ENCODE measurements at places on chromosomes 6 and 20.
A peak's percentile ranks its signal among the peaks of the same experiment; 100 is the strongest.

GRCh38 chr20:24016607-24017457, 28.3 kb upstream of the GGTLC1 start:
- no peak for DNase-seq

- no peak for DNase-seq
Observed at GRCh38 chr6:44659726-44660125, 272.2 kb downstream of the CDC5L start.

DNA sequence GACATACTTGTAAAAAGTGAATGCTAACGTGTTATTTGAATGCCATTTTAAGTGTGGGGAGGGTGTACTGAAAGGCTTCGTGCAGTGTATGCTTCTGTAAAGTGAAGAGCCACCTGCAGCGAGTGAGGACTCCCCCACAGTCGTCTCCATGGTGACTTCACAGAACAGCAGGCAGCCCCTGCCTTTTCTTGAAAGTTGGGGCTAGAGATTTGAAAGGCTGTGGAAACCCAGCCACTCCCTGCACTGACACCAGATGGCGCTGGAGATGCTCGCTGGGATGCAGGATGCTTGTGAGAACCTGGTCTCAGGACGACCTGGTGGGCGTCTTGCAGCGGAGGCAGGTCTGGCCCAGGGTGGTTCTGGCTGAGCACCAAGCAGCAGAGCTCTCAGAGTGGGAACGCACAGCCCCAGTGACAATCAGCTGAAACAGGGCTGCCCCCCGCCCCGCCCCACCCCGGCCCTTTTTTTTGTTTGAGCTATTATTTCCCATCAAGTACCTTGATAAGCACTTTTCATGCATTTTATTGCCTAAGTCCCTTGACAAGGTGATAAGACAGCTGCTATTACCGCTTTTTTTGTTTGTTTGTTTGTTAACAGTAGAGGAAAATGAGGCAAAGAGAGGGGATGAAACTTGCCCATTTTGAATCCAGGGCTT, 150.3 kb downstream of the SYCP2 start:
- peak; percentile 9 for DNase-seq

DNA sequence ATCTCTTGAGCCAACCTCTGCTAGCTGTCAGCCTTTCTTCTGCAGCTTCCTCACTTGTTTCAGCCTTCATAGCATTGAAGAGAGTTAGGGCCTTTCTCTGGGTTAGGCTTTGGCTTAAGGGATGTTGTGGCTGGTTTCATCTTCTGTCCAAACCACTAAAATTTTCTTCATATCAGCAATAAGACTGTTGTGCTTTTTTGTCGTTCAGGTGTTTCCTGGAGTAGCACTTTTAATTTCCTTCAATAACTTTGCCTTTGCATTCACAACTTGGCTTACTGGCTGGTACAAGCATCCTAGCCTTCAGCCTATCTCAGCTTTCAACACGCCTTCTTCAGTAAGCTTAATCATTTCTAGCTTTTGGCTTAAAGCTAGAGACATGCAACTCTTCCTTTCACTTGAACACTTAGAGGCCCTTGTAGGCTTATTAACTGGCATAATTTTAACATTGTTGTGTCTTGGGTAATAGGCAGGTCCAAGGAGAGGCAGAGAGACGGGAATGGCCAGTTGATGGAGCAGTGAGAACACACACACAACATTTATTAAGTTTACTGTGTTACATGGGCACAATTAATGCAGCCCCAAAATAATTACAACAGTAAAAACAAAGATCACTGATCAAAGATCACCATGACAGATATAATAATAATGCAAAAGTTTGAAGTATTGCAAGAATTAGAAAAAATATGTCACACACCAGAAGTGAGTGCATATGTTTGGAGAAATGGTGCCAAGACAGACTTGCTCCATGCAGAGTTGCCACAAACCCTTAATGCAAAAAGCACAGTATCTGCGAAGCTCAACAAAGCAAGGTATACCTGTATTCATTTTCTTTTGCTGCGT, 98.6 kb downstream of the HIVEP1 start:
- DNase-seq = no peak

DNA sequence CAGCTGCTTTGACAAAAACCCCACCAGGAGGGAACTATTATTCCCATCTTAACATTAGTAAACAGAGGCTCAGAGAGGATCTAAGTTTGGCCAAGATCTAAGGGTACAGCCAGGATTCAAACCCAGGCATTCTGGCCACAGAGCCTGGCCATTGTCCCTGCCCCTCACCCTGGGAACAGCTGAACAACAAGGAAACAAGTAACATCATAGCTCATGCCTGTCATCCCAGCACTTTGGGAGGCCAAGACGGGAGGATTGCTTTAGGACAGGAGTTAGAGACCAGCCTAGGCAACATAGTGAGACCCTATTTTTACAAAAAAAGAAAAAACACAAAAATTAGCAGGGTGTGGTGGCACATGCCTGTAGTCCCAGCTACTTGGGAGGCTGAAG, 27.5 kb downstream of the TOX2 start:
- DNase-seq = no peak

- DNase-seq = no peak
Observed at GRCh38 chr6:100468016-100468622, 3.4 kb upstream of the SIM1 start.

- peak; percentile 28 for DNase-seq
Observed at GRCh38 chr6:108781419-108782100, 66.7 kb upstream of the ARMC2 start.

- no peak for DNase-seq
Observed at GRCh38 chr6:8543714-8544113, 108.4 kb upstream of the SLC35B3 start.

DNA sequence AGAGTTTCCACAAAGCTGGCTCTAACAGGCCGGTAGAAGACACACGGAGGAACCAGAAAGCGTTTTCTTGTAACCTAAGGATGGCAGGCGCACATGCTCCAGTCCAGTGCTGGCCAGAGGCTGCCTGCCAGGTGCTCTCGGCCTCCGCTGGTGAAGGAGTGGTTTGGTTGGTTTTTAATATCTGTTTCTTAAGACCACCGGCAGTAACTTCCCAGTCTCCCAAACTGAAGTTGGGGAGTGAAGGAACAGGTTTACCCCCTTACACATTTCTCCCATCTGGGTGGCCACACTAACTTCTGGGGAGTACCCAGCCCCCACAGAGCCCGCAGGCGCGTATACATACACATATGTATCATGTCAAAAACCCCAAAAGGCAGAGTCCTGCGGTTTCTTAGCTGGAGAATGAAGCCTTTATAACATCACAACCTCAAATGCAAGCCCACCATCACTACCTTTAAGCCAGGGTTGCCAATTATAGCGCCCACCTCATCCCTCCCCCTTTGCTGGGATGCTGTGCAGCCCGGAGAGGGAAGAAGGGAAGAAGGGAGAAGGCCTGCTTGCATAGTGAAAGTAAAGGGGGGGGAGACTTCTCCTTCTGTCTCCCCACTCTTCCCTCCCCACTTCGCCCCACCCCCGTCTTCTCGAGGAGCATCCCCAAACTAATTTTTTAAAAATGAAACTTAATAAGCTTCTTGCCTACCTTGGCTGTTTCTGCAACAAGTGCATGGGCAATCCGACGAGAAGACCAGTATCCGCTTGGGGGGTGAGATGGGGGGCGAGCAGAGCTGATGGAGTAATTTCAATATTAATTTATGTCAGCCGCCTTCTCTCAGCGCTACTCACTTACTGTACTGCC, 1.0 kb downstream of the TRERF1 start:
- peak; percentile 37 for DNase-seq

DNA sequence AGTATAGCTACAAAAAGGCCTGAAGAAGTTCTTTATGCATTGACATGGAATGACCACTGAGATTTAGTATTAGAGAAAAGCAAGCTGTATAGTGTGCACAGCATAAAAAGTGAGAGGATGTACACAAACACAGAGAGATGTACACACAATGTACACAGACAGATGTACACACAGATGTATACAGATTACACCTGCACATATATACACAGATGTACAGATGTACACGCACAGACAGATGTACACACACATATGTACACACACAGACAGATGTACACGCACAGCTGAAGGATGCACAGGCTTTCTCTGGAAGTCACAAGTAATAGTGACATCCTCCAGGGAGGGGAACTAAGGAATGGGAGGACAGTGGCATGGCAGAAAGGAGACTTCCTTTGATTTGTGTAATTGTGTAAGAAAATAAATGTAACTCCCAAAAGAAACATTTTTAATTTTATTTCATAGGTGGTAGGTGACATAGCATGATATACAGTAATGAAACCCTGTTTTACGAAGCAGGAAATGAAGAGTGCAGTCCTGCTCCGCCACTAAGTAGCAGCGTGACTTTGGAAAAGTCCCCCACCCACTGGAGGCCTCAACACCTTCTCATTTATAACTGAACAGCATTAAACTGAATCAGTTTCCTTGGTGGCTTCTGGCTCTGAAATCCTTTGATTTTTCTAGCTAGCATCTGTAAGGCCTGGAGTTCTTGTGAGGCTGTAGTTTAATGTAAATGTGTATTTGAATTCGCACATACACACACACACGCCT, 14.1 kb downstream of the NFATC2 start:
- DNase-seq = no peak

GRCh38 chr6:1527073-1527457, 82.7 kb upstream of the FOXC1 start:
- DNase-seq = peak; percentile 57

DNA sequence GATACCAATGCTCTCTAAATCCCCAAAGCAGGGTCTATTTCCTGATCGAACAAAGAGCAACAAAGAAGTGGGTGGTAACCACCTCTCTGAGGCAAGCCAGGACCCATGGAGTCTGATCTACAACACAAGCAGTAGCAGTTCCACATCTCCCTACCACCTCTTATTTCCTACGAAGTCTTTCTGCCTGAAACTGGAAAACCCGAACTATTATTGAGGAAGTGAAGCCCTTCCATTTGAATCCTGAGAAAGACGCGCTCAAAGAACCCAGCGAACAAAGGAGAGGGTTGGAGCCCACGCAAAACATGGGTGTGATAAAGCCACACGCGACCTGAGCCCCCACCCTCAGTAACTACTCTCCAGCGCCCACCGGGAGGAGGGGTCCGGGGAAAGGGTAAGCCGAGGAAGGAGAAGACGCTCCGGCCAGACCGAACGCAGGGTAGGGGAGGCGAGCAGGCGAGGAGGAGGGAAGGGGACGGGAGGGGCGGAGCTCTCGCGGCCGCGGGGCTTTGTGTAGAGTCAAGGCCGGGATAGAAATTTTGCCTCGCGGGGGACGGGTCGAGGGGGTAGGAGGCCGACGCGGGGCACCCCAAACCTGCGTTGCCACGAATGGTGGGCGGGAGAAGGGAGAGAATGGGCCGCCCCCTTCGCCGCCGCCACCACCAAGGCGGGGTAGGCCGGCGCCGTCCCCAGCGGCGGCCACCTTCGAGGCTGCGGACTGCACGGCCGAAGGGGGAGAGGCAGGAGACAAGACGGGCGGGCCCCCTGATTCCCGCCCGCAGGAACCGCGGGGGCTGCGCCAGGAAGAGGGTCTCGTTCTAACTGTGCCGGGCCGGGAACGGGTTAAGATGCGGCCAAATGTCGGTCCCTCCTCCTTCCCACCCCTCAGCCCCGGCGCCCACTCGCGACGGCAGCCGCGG, 802 bp downstream of the HDAC2 start:
- peak; percentile 33 for DNase-seq

DNA sequence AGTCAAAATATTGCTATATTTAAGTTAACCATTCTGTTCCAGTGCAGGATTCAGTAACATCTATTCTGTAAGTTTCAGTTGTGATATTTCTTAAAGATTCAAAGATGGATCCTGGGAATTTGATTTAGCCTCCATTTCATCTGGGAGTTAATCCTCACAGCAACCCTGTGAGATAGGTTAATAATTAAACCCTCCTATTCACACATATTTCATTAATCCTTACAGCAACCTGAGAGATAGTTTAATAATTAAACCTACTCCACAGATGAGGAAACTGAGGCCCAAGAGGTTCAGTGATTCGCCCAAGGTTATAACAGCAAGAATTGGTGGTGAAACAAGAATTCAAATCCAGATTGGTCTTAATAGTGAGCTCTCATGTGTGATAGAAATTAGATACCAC, 10.9 kb upstream of the ZBTB2 start:
- no peak for DNase-seq

DNA sequence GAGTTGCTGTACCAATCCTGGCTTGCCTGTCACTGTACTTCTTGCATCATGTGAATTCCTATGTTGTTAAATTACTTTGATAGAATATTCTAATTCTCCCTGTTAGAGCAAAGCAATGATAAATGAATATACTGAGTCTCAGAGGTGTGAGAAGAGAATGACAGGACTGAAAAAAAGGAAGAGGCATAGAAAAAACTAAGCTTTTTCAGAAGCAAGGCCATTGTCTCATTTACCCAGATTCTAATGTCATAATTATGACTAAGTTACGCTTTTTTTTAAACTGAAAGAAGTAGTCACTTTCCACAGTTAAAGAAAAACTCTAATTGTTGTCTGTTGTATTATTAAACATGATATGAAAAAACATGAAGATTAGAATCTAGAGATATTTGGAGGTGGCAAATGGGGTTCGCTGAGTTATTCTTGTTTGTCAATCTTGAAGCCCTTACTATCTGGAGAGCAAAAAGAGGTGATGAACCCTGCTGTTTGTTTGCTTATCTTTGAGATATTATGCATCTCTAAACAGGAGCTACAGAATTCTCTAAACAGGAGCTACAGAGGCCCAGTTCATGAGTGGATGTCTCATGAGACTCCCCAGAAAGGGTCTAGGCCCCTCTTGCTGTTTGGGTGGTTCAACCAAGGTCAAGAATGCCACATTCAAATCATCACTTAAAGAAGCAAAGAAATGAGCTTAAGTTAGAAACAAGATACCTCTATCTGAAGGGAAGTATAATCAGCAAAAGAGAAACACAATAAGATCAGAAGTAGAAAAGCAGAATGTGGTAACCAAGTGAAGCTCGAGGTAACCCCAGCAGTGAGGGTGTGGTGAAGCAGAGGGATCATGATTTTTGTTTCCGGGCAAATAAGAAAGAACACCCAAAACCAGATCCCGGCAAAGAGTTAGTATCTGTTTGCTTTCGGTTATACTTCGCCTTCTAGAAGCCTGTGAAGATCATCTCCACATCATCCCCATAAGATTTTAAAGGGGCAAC, 33.3 kb upstream of the THEMIS start:
- no peak for DNase-seq

GRCh38 chr6:90158936-90159335, 137.7 kb downstream of the BACH2 start:
- DNase-seq = no peak

DNA sequence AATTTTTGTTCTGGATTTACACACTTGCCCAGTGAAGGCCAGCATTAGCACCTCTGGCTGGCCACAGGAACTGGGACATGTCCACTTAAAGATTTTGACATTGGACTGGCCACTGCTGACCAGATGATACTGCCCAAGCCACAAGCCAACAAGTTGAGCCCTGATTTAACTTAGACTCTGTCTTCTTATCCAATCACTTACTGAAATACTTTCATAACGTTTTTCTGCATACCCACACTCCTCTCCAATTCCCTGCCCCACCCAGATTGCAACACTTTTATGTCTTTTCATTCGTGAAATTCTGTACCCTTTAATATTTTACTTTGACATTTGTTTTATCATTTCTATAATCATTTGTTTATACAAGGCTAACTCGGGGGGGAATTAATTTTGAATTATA, 170.3 kb upstream of the TAB2 start:
- peak; percentile 31 for DNase-seq

- DNase-seq = peak; percentile 75
Observed at GRCh38 chr6:128242765-128243403, 277.5 kb downstream of the PTPRK start.

- no peak for DNase-seq
Observed at GRCh38 chr6:103344554-103345163, 1515.1 kb downstream of the HACE1 start.

- DNase-seq = no peak
Observed at GRCh38 chr6:143276436-143276835, 174.1 kb downstream of the ADAT2 start.
